Left colon (tissue), 2 donors: ENCODE measurements at places on chromosomes 4 and X.

DNA sequence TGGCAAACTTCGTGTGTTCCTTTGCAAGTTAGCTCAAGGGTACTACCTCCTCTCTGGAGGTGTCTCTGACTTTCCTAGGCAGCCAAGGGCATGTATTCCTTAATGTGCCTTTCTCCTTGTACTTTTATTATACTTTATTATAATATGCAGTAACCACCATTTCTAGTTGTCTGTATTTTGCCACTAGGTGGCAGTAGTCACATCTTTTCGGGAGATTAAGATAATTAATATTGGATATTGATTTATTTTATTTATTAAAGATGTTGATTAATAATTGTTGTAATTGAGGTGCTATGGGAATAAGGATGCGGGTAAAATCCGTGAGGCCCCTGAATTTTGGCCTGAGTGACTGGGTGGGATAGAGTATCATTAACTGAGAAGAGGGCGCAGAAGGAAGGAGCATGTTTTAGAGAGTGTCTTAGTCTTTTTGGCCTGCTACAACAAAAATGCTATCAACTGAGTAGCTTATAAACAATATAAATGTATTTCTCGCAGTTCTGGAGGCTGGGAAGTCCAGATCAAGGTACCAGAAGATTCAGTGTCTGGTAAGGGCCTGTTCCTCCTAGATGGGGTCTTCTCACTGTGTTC is 153.3 kb downstream of the TMEM164 start:
- no peak for DNase-seq

GRCh38 chrX:143998261-143998660 is 114.4 kb downstream of the UBE2NL start:
- no peak for DNase-seq

DNA sequence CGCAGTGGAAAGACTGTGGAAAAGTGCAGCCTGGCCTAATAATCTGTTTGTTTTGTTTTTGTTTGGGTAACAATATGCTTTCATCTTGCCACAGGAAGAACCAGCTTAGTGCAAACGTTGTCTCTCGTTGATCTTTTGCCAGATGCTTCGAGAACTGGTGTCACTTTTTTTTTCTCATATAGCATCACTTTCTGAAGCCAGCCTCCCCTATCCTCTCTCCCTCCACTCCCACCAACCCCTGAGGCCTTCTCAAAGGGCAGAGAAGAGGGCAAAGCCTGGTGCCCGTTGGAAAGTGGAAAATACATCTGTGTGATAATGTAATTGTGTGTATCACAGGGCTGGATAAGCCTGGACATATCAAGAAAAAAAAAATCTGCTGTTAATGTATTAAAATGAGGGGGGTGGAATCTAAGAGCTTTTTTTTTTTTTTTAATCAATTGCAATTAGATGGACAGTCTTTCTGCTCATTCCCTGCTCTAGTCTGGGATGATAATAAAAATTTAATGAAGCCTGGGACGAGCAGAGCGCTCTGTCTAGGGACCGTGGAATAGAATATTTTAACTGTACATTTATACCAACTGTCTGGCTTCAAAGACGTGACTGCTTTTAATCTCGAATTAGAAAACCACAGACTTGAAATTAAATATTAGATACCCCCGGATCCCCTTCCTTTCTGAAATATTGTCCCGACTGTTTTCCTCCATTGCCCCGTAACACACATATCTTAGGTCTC is 8.1 kb downstream of the POU4F2 start:
- no peak for DNase-seq

DNA sequence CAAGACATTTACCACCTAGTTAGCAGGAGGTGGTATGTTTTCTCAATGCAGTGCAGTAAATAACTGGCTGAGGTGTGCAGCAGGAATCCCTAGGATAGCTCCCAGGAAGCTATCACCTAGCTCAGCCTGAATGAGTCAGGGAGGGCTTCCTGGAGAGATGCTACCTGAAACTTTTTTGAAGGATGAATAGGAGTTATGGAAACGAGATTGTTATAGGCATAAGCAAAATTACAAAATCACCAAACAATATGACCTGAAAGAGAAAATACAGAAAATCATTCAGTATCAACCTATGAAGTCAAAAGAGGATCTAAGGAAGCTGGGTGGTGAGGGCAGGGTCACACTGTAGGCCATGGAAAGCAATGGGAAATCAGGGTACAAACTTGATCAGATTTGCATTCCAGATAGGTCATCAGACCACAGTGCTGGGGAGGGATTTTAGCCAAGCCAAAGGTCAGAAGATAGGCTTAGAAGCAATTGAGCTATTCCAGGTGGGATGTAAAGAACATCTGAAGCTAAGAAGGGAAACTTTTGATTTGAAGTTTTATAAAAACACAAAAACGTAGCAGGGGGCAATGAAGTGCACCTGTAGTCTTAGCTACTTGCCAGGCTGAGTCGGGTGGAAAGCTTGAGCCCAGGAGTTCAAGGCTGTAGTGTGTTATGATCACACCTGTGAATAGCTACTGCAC is 11.3 kb downstream of the AREG start:
- DNase-seq = no peak

DNA sequence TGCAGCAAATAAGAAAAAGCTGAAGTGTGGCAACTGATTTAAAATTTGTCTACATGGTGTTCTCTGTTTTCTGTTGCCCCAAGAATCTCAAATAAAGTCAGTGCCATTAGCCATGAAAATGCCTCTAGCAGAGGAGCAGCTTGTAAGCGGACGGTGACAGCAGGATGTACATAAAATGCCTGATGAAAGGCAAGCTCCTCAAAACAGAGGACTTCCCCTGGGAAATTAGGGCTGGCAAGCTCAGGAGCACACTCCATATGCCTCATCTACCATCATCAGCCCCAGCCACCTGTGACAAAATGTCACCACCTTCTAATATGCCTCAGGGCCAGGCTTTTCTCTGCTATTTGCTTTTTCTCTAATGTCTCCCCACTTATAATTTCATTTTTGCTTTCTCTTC is 54.5 kb downstream of the ASB9 start:
- no peak for DNase-seq

- no peak for DNase-seq
These were observed 13.8 kb upstream of the PLXNB3 start for GRCh38 chrX:153750127-153750774.

DNA sequence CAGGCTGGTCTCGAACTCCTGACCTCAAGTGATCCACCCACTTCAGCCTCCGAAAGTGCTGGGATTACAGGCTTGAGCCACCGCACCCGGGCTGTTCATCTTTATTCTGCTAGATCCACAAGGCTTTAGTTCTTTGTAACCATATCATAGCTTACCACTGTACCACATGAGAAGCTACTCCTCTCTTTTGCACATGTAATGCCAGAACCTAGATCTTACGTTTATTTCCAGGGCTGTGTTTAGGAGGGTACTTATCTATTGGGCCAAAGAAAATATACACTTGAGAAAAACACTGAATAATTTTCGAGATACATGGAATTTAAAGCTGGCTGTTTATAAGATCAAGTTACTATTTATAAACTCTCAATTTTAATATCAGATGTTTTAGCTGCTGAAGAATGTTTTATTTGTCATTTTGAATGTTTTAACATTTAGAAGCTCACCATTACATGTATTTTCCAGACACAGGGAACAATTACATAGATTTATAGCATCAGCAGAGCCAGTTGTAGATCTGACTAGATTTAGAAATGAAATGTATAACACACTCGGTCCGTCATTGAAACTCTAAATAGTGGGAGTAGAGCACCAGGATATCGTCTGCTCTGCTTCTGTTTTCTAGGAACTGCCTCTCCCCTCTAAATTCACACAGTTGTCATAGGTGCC is 155.3 kb upstream of the HAND2 start:
- no peak for DNase-seq
